HepG2 (cell line): ENCODE measurements at places on chromosomes 4 and X.

GRCh38 chrX:48472225-48472624 lies 2.2 kb upstream of the SLC38A5 start:
- H3K36me3 ChIP-seq = no peaks in the 10 kb centered on the region
- no peak overlapping the region for H3K4me3 ChIP-seq

DNA sequence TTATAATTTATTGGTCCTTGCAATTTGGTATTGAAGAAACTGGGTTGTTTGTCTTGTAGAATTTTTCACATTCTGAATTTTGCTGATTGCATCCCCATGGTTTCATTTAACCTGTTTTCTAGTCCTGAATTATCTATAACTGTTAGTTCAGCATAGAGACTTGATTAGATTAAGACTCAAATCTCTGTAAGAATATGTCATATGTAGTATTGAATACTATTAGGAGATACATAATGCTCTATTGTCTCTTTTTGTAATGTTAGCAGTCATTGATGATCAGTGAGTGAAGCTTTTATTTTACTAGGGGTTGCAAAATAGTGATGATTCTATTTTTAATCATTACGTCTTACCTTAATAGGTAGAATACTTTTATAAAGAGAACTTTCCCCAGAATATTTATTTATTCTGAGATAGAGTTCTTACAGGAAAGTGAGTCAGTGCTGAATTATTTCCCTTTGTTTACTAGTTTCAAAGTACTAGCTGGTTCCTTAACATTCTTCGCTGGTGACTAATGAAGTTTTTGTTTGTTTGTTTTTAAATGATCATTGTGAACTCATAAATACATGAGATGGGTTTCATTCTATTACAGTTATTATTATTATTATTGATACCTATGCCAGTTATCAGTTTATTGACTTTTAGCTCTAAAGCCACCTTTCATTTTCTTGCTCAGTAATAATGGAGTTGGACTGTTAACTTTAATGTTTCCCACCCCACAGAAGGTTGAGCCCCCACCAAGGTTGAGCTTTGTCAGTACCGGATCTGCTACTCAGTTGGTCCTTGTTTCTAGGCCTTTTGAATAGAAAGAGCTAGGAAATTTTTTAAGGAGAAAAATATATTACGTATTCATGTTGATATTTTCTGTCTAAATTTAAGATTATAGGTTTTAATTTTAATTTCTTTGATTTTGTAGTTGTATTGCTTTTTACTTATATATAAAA lies 102.3 kb downstream of the LARP1B start:
- H3K36me3 ChIP-seq = no peaks in the 10 kb centered on the region
- no peaks in the 10 kb centered on the region; the same call in 1 of the 2 replicates for H3K27me3 ChIP-seq
- peaks cover 35% of the 10 kb centered on the region for H3K4me1 ChIP-seq
- H3K27ac ChIP-seq = peak overlapping the region; percentile 7
- DNase-seq = peak; percentile 66

GRCh38 chr4:140617499-140618248 lies 48.9 kb upstream of the UCP1 start:
- no peak overlapping the region for H3K27ac ChIP-seq
- H3K4me1 ChIP-seq = peaks cover 20% of the 10 kb centered on the region
- DNase-seq = no peak

- H3K4me1 ChIP-seq = peaks cover 62% of the 10 kb centered on the region
- peak within 1 kb of the TSS; percentile 63 for H3K27ac ChIP-seq
- H3K36me3 ChIP-seq = peaks cover 6% of the 10 kb centered on the region
- DNase-seq = peak; percentile 43
Observed at GRCh38 chrX:71301195-71301924, at the start of gene ITGB1BP2. Gene ITGB1BP2, plus strand, starts transcription at chrX:71301750. Its CDS starts 57 bp downstream, at chrX:71301807.

DNA sequence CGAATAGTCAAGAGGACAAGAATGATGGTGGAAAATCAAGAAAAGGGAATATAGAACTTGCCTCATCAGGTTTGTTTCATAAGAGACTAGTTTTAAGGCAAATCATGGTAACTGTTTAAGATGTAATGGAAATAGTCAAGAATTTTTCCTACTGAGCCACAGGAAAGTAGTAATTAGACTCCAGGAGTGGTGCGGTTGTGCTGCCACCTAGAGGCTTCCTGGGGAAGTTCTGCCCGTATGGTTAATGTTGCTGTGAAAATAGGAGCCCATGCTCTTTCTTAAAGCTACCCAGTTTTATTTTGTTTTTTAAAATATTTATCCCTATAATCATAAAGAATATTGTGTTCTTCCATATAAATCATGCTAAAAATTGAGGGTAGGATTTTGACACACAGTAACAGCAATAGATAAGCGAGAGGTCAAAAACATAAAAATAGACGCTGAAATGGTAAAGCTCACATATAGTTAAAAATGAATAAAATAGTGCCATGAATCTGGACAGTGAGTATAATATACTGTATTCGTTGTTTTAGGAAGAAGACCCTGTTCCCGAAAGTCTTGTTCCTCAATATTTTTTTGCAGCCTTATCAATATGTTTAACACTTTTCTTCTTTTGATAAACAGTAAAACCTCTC lies 87.0 kb downstream of the PHOX2B start:
- no peak overlapping the region for H3K27ac ChIP-seq
- no peaks in the 10 kb centered on the region for H3K36me3 ChIP-seq
- H3K4me1 ChIP-seq = no peaks in the 10 kb centered on the region
- no peaks in the 10 kb centered on the region for H3K27me3 ChIP-seq
- no peak overlapping the region for H3K4me3 ChIP-seq

- no peaks in the 10 kb centered on the region; the same call in 1 of the 2 replicates for H3K27me3 ChIP-seq
- no peaks in the 10 kb centered on the region for H3K36me3 ChIP-seq
- no peak overlapping the region for H3K4me3 ChIP-seq
- no peak overlapping the region for H3K27ac ChIP-seq
- H3K4me1 ChIP-seq = no peaks in the 10 kb centered on the region
Observed at GRCh38 chr4:80475236-80475635, 139.7 kb downstream of the CFAP299 start.

DNA sequence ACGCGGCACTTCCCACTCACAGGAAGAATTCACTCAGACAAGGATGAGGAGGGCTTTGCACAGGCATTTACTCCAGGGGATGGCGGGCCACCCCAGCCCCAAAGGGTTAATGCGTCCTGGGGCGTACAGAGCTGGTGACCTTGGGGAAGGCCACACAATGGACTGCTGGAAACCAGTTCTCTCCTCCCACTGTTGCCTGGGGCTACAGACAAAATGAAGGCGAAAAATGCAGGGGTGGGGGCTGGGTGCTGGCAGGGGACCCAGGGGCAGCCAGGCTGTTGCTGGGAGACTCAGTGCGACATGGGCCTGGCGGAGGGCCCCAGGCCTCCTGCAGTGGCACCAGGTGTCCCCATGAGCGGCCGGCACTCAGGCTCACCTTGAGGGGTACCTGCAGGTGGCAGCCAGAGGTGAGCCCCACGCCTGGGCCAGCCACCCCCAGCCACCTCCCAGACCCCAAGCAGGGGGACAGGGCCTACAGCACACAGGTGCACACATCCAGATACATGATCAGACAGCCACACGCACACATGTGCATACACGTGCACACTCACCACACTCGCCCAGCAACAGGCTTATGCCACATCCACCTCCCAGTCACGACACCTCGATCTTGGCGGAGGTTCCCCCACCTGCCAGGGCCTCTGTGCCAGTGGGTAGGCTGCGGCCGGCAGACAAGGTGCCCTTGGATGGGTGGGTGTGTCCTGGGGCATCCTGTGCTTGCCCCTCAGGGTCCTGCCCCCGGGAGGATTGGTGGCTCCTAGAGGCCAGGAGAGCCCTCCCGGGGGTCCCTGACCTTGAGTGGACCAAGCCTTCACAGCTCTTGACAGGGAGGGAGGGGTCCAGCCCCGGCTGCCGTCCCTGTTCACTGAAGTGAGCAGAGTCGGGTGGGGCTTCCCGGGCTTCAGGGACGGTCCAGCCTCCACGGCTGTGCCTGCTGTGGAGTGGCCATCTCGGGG lies 13.1 kb downstream of the NAT8L start:
- H3K4me3 ChIP-seq = peak overlapping the region; percentile 21; the same call in 1 of the 2 replicates
- peak; percentile 82 for DNase-seq
- H3K4me1 ChIP-seq = peaks cover 91% of the 10 kb centered on the region
- peak overlapping the region; percentile 45 for H3K27ac ChIP-seq
- no peaks in the 10 kb centered on the region for H3K27me3 ChIP-seq

- no peak for DNase-seq
- no peaks in the 10 kb centered on the region for H3K36me3 ChIP-seq
- no peak overlapping the region for H3K27ac ChIP-seq
- no peaks in the 10 kb centered on the region for H3K4me1 ChIP-seq
- H3K4me3 ChIP-seq = no peak overlapping the region
- H3K27me3 ChIP-seq = no peaks in the 10 kb centered on the region
Observed at GRCh38 chr4:70533791-70534190, 15.4 kb downstream of the AMTN start.

DNA sequence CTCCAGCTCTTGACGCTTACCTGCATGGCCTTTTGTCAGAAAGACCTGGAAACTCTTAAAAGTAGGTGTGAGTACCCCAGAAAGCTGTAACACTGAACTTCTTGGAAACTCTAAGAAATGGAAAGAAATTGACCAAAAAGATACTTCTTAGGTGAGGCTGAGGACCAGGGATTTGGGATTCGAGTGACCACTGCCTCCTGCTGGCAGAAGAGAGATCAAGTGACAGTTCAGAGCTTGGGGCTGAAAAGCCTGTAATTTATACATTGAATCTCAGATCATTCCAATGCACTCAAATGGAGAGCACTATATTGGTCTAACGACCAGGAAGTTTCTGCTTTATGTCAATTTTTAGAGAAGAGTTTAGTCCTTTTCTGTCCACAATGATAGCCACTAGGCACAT lies 204.6 kb downstream of the PDGFRA start:
- no peak for DNase-seq
- no peak overlapping the region for H3K4me3 ChIP-seq
- H3K4me1 ChIP-seq = no peaks in the 10 kb centered on the region
- no peak overlapping the region for H3K27ac ChIP-seq
- H3K36me3 ChIP-seq = no peaks in the 10 kb centered on the region
- no peaks in the 10 kb centered on the region for H3K27me3 ChIP-seq

- no peak for DNase-seq
- H3K4me1 ChIP-seq = no peaks in the 10 kb centered on the region
- H3K27ac ChIP-seq = no peak overlapping the region
- H3K27me3 ChIP-seq = no peaks in the 10 kb centered on the region
Observed at GRCh38 chr4:78689261-78689660, 86.9 kb upstream of the BMP2K start.

GRCh38 chrX:53939127-53939526 lies 105.1 kb downstream of the PHF8 start:
- no peaks in the 10 kb centered on the region for H3K4me1 ChIP-seq
- DNase-seq = no peak
- H3K27me3 ChIP-seq = no peaks in the 10 kb centered on the region
- H3K36me3 ChIP-seq = peaks cover 8% of the 10 kb centered on the region

DNA sequence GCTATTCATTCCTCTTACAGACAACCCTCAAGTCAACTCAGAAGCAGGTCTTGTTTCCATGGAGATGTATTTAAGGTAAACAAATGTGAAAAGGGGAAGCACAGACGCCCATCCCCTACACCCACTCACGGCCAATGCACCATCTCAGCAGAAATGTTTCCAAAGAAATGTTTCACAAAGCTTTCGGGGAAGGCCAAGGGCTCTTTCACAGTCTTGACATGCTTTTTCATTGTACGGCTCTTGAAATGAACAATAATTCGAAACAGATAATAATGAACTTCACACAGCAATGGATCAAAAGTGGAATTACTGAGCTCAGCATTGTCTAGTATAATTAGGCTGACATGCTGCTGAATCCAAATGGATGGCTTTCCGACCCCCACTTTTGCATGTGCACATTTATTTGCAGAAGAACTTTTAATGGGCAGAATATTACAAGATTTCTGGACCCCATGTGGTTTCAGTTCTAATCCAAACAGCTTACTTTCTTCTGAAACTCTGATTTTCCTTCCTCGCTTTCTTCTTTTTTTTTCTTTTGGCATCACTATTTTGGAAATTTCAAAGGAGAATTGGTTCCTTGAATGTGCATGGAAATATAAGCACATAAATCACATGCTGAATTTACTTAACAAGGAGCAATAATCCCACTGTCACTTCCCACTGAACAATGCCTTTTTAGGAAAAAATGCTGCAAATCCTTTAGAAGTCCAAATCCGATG lies 160.9 kb downstream of the SMIM20 start:
- no peaks in the 10 kb centered on the region for H3K4me1 ChIP-seq
- H3K27ac ChIP-seq = no peak overlapping the region
- H3K4me3 ChIP-seq = no peak overlapping the region
- no peaks in the 10 kb centered on the region for H3K36me3 ChIP-seq
